ENCODE measurements at places on chromosomes 2 and 18.

- DNase-seq: no peak
Measured at GRCh38 chr2:127535422-127535901, at the start of gene MYO7B. Gene MYO7B, plus strand, starts transcription at chr2:127535683. Its CDS starts 24,040 bp downstream, at chr2:127559723.

GRCh38 chr18:28512357-28512756, 335.4 kb upstream of the CDH2 start:
- DNase-seq: no peak

GRCh38 chr2:231207734-231208133, 9.3 kb downstream of the ARMC9 start:
- DNase-seq: no peak

DNA sequence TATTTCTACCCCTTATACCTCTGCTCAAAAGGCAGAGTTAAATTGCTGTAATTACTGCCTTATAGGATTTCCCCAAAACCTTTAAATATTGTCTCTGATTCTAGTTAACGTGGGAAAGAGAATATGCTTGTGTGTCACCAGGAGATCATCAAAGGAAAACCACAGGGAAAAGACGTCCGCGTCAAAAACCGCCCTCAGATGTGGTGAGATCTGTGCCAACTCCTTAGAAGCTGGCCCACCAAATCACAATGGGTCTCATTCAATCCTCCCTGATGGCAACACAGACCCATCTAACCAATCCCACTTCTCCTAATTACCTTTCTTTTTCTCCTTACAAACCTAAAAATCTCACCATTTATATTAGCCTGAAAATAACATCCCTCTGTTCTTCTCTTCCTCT, 25.4 kb downstream of the VPS54 start:
- DNase-seq: no peak

GRCh38 chr2:180015951-180016709, 9.0 kb upstream of the CWC22 start:
- no peak for DNase-seq

DNA sequence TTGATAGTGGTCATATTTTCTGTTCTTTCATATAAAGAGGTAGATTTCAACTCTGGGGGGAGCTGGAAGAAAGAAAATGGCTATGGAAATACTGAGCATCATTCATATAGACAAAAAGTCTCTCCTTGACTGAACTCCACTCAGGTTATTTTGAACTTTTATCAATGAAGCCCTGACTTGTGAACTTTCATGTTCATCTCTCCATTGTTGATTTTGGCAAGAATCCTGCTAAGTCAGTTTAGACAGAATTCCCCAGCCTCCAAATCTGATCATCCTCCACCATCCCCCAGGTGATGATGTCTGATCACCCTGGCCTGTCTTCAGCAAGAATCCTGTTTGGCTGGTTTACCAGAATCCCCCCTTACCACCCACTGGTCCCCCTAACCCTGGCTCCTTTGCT, 395.0 kb downstream of the NCKAP5 start:
- DNase-seq: no peak

DNA sequence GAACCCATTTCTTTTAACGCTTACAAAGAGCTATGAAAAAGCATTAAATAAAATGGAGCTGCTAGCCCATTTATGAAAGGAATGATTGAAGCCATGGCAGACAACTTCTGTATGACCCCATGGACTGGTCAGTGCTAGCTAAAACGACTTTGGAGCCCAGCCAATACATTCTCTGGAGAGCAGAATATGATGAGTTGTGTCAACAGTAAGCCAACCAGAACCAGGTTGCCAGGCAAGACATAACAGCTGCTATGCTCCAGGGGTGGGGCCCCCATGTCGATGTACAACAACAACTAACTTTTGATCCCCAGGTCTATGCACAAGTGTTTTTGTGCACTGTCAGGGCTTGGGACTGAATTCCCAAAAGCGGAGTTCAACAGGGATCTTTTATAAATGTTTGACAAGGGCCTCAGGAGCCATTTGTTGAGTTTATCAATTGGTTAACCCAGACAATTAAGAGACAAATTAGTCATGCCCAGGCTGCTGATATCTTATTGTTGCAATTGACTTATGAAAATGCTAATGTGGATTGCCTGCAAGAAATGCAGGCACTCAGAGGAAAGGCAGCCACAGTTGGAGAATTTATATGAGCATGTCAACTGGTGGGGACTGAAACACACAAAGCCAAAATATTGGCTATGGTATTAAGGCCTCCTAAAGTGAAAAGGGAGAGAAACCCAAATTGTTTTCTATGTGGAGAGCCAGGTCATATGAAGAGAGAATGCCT, 64.6 kb upstream of the MYO3B start:
- DNase-seq: no peak

- no peak for DNase-seq
Measured at GRCh38 chr2:171688129-171688465, 828 bp downstream of the DYNC1I2 start.

- no peak for DNase-seq
Measured at GRCh38 chr2:176562359-176563078, 293.3 kb downstream of the MTX2 start.

- DNase-seq: no peak
Measured at GRCh38 chr2:198863655-198864054, 594.1 kb downstream of the SATB2 start.

GRCh38 chr2:149125031-149125725, 86.7 kb downstream of the LYPD6B start:
- DNase-seq: no peak

DNA sequence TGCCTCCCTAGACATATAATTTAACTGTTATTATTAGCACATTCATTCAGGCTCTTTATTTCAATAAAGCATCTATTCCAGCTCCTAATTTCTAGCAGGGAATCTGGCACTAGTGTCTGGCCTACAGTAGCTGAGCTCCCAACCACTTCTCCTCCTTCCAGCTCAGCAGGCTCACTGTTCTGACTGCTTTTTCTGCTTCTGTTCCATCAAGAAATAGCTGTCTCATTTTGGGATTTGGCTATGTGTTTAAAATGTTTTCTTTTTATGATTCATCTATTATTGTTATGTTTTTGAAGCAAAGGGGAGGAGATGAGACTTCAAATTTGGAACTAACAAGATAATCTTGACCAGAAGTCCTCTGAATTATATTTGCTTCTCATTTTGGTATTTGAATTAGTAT, 172.7 kb upstream of the SMAD7 start:
- no peak for DNase-seq

GRCh38 chr2:157479081-157480027, 35.5 kb upstream of the CYTIP start:
- no peak for DNase-seq

GRCh38 chr2:221555494-221555846, 16.6 kb downstream of the EPHA4 start:
- no peak for DNase-seq

- no peak for DNase-seq
Measured at GRCh38 chr2:233832414-233832813, 21.9 kb downstream of the HJURP start.

- no peak for DNase-seq
Measured at GRCh38 chr2:133177196-133177595, 391.1 kb downstream of the NCKAP5 start.

- DNase-seq: no peak
Measured at GRCh38 chr2:207974216-207974605, 51.1 kb downstream of the PLEKHM3 start.

DNA sequence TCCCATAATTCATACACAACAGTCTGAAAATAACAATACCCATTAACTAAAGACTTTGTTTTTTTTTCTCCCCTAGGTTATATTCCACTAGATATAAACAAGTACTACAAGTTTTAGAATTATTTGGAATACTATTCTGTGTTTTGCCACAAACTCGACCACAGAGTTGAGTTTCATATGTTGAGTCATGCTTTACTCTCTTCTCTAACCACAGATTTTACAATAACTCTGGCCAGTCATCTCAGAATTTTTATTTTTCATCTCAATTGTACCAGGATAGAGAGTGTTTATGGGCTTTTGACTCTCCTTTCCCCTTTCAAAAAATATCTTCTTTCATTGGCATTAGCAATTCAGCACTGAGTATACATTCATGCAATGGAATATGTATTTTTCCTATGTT, 348.7 kb upstream of the GALNT5 start:
- no peak for DNase-seq

- no peak for DNase-seq
Measured at GRCh38 chr2:149224543-149224942, 105.8 kb upstream of the LYPD6 start.

DNA sequence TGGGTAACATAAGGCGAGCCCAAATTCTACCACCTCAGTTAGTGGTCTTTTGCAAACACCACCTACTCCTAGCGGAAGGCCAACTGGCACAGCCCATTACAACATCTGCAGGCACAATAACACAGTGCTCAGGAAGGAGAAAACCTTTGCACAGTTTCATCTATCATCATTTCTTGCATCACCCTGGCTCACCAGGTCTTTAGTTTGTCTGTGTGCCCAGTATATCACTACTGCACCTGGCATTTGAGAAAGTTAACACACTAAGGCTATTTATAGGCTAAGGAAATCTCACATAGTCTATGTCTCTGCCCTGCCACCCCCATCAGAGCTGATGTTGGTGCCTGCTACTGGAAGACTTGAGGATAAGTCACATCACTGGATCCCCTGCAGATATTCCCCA, 484.0 kb downstream of the SATB2 start:
- no peak for DNase-seq

- no peak for DNase-seq
Measured at GRCh38 chr2:147469471-147469870, 375.4 kb upstream of the ACVR2A start.

DNA sequence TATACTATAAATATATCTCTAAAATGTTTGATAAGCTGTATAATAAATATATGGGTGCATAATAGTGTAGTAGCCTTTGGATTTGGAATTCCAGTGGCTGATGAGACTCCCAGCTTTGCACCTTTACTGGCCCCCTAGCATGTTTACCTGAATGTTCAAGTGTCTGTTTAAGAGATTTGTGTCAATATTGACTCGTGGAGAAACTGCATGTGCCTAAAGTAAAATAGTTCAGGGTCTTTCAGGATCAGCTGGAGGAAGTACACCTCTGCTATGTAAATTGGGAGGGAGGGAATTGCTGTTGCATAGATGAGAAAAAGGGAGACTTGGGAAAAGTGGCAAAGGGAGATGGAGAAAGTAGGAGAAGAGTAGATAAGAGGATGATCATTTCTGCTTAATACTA, 23.9 kb downstream of the ME2 start:
- DNase-seq: no peak
